ENCODE measurements at places on chromosomes 3 and 15.
A peak's percentile ranks its signal among the peaks of the same experiment; 100 is the strongest.

DNA sequence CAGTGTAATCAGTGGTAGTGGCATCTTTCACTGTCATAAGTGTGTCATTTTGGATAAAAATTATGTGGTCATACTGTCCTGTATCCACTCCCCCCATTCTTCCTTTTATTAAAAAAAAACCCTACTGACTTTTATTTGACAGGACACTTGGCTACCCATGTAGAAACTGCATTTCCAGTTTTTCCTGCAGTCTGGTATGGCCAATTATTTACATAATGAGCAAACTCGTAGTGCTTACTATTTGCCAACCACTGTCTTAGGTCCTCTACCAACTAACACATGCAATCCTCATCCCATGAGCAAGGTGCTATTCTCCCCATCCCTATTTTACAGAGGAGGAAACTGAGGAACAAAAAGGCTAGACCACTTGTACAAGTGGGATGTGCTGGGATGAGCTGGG, 129.1 kb downstream of the MECOM start:
- no peak for DNase-seq

DNA sequence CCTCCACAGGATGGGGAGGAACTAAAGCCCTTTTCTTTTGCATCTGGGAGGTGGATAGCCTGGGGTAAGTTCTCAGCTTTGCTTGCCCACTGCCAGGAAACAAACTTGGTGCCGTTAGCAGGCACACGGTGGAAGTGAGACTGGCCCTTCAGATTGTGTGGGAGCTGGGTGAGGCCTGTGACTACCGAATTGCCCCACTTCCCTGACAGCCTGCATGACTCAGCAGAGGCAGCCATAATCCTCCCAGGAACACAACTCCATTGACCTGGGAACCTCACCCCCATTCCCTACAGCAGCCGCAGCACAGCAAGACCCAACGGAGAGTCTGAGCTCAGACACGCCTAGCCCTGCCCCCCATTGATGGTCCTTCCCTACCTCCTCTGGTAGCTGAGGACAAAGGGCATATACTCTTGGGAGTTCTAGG, 282.6 kb downstream of the KLF13 start:
- no peak for DNase-seq

GRCh38 chr3:38124324-38125122, 12.4 kb downstream of the ACAA1 start:
- no peak for DNase-seq

GRCh38 chr3:39168156-39168780, 14.9 kb upstream of the CSRNP1 start:
- DNase-seq: no peak

- DNase-seq: peak; percentile 53
Observed at GRCh38 chr15:40266828-40267304, 16.0 kb downstream of the ANKRD63 start.

GRCh38 chr15:39411102-39411989, 169.5 kb upstream of the THBS1 start:
- no peak for DNase-seq

- DNase-seq: no peak
Observed at GRCh38 chr3:75260-75659, 121.3 kb upstream of the CHL1 start.

DNA sequence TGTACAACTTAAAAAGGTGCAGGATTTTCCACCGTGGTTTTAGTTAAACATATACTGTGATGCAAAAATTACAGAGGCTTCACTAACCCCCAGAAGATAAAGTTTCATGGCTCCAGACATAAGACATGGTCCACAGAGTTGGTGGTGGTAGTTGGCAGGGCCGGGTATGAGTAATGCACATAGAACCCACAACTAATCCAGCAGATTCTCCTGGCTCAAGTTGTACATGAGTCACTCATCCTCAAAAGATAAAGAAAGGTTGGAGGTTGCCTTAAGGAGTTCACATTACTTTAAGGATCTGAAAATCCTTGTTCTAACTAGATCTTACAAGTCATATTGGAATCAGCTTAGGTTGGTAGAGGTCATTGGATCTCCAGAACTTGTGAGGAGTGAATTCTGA, 98.3 kb upstream of the ZBTB20 start:
- DNase-seq: no peak

DNA sequence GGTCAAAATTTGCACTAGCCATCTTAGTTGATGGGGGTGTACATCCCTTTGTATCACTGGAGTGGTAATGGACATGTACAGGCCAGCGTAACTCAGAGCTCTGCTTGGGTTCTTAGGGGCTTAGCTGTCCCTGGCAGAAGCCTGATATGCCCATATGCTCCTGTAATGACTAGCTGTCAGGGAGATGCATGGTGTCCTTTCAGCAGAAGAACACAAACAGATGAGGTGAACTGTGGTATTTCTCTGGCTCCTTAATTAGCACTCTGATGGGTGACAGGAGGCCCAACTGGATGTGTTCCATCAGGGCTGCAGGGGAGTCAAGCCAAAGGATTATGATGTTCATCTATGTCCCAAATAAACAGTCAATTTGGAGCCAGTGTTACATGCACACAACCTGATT, 774.5 kb downstream of the AGBL1 start:
- no peak for DNase-seq

- DNase-seq: no peak
Observed at GRCh38 chr3:173977747-173978146, 580.2 kb downstream of the NLGN1 start.

GRCh38 chr3:17349093-17349492, 393.3 kb downstream of the TBC1D5 start:
- no peak for DNase-seq

- DNase-seq: no peak
Observed at GRCh38 chr3:63390710-63391230, 112.7 kb downstream of the SYNPR start.

GRCh38 chr3:77539014-77539413, 499.1 kb downstream of the ROBO2 start:
- no peak for DNase-seq

DNA sequence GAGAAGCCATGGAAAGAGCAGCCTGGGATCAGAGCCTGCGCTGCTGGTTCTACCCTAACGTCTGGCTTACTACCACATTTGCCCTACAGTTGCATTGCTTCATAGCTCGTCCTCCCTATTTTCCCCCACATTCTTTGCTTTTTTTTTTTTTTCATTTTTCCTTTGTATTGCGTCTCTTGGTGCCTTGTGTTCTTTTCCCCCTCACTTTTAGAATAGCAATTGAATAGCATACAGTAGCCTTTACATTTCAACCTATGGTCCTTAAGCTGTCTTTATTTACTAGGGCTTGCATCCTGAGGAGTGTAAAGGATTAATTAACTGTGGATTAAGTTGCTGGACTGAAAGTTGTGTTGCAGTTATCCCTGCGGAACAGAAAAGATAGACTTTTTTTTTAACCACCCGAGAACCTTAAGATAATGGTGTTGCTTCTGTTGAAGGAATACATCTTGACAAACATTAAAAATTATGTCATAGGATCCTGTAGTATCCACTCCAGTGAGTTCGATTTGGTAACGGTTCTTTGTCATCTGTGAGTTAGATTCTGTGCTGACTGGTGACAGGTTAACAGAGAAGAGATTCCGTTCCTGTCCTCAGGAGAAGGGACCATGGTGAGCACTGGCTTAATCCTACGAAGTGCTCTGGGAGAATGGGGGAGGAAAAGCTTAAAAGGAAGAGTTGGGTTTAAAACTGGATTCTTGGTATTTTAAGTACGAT, 417.4 kb upstream of the NAALADL2 start:
- DNase-seq: no peak

- no peak for DNase-seq
Observed at GRCh38 chr15:49637857-49638256, 17.0 kb downstream of the DTWD1 start.

GRCh38 chr3:122858373-122858772, 63.5 kb downstream of the SLC49A4 start:
- DNase-seq: no peak

- no peak for DNase-seq
Observed at GRCh38 chr3:138873471-138874278, 38.9 kb upstream of the PIK3CB start.

DNA sequence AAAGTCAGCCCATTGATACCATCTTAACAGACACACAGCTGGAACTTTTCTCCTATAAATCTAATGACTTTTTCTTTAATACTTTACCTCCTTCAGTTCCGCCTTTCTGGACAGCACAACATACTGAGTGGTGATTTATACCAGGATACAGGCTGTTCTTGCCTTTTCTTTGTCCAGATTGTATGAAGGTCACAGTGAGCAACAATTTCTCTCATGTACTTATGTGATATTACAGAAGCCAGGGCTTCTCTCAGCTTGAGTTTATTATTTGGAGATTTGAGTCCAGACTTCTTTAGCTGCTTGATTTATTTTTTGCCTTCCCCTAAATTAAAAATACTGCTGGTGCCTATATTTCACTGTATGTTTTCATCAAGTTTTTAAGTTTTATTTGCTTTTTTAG, 976.0 kb downstream of the ROBO2 start:
- no peak for DNase-seq

GRCh38 chr15:28921919-28922706, 36.3 kb downstream of the APBA2 start:
- DNase-seq: no peak

DNA sequence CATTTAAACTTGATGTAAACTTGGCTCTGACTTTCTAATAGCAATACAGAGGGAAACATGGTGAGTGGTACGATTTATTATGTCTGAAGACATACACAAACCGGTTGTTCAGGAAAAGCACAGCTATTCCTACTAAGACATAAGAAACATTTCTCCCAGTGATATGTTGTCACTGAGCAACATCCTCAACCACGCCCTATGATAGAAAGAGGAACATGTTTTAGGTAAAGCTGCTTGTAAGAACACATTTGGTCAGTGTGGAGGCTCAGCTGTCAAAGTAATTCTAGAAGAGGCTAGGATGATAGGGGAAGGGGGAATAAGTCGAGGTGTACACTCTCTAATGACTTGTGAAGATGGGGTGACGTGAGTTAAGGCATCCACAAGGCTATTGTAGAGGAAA, 42.7 kb upstream of the B3GNT5 start:
- no peak for DNase-seq

- DNase-seq: peak; percentile 46
Observed at GRCh38 chr3:13045904-13046568, 27.2 kb downstream of the IQSEC1 start.

GRCh38 chr3:183968666-183969245, 48.9 kb downstream of the ABCC5 start:
- no peak for DNase-seq

- no peak for DNase-seq
Observed at GRCh38 chr3:116994351-116994879, 284.8 kb downstream of the TUSC7 start.

DNA sequence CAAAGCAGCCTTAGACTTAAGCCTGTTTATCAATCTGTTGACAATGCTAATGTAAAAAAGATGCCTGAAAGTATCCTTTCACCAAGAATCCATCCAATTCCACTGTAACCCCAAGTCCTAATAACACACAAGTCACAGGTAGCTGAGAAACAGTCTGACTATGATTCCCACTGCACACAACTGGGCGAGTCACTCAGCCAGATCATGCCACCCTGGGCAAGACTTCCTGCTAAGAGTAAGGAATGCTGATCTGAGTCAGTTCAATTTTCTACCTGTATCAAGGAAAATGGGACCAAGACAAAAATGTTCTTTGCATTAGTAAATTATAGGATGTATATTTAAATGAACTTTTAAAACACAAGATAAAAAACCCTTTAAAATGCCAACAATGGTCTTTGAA, 33.3 kb downstream of the NPTN start:
- no peak for DNase-seq

GRCh38 chr15:45645026-45645980, 10.5 kb downstream of the SQOR start:
- DNase-seq: no peak

DNA sequence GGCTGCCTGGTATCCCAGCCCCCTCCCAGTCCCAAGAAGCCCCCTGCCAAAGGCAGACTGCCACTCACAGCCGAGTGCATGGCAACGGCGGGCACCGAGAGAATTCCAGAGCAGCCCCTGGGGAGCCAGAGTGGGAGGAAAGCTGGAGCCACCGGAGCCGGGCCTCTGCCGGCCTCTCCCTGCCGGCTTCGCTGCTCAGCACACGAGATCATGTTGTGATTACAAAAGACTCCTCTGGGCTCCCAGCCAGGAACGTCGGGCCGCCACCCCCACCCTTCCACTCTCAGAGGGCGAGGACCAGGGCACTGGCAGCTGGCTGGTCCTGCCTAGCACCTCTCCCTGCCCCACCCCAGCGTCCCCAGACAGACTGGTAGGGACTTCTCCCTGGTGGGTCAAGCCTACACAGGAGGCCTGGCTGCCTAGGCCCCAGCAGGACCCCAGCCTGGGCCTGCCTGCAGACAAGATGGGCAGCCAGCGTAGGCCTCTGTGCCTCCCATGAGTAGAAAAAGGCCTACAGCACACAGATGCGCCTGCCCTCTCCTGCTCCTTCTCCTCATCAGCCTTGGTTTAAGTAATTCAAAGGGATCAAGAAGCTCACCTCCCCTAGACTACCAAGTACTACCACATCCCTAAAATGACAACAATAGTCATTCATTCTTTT, at the start of gene CCDC9B:
TSS of gene CCDC9B (minus strand) at position 200 of the 661 bp plus-strand sequence. CDS start at position 80, 120 bp downstream.
- DNase-seq: peak; percentile 94

DNA sequence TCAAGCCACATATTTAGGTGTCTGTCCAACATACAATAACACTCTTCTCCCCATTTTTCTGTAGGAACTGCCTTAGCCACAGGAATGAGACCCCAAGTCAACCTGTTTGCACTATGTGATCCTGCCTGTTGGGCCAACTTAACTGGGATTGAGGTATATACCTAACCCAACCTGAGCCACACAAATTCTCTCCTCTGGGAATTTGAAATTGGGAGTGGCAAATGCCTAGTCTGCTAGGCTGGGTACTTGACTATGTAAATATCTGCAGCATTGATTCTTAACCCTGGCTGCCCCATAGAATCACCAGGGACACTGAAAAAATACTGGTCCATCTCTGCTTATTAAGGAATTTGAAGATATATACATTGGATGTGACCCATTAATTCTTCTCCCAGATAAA, 35.2 kb upstream of the TNIK start:
- no peak for DNase-seq

DNA sequence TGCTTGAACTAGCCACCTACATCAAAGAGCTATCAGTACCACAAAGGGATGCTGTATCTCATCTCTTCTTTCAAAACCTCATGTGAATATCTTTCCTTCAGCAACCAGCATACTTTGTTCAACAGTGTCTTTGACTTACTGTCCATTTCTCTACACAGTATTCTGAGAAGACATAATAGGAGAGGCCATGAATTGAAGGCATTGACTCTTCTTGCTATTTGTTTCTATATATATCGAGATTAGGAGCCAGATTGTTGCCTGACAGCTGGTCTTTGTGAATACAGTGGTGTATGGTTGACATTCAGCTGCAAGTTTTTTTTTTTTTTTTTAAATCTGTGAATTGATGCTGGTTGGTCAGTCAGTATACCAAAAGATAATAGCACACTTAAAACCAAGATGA, 12.1 kb upstream of the CSRNP1 start:
- no peak for DNase-seq

GRCh38 chr15:24752354-24752753, 76.8 kb downstream of the NPAP1 start:
- DNase-seq: no peak

GRCh38 chr3:113441051-113441770, at the start of gene CFAP44:
TSS of gene CFAP44 (minus strand) at chr3:113441493. CDS start at chr3:113433664, 7,829 bp downstream.
- peak; percentile 77 for DNase-seq
